Right atrium auricular region (tissue), 2 donors: ENCODE measurements at places on chromosomes 4 and X. TPM values are rescaled to one million over a fixed set of nuclear protein-coding genes. Genes with fewer than 3 reads are reported as not detected.

The PLAC8 gene
- total RNA-seq, result 0.48 TPM

DNA sequence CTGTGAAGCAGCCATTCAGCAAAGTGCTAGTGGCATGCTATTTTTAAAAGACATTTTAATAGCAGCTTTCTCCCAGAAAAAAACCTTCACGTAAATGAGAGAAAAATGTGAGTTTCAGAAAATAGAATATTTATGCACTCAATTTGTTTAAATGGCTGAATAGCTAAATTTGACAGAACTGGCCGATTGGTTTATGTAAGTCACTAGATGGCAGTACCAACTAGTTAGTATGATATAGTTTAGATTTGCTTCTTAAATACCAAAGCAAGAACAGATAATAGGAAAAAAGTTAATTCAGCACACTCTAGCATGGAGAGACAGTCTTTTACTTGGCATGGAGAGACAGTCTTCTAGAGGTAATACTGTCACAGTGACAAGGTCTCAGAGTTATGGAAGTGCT, 250.1 kb downstream of the SNCA start:
- no peak for DNase-seq

The MAGEA4 gene
- not detected for total RNA-seq

DNA sequence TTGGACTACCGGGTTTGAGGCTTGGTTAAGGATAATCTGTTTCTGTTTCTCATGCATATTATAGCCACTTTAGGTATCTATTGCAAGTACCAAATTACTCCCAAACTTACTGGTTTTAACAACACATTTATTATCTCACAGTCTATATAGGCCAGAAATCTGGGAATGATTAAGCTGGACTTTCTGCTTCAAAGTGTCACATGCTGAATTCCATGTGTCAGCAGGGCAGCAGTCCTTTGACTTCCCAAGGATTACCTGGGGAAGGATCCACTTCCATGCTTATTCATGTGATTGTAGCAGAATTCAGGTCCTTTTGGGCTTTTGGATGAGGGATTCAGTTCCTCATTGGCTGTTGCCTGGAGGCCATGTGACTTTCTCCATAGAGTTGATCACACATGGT, 349.0 kb upstream of the TRAM1L1 start:
- DNase-seq, result no peak

GRCh38 chr4:107733431-107733925, 13.4 kb upstream of the PAPSS1 start:
- DNase-seq, result no peak

GRCh38 chrX:96182366-96182765, 502.3 kb upstream of the DIAPH2 start:
- DNase-seq, result no peak

GRCh38 chr4:181418496-181418895, 824.7 kb upstream of the TENM3 start:
- no peak for DNase-seq

The FAM53A gene
- 1.9 TPM for total RNA-seq

DNA sequence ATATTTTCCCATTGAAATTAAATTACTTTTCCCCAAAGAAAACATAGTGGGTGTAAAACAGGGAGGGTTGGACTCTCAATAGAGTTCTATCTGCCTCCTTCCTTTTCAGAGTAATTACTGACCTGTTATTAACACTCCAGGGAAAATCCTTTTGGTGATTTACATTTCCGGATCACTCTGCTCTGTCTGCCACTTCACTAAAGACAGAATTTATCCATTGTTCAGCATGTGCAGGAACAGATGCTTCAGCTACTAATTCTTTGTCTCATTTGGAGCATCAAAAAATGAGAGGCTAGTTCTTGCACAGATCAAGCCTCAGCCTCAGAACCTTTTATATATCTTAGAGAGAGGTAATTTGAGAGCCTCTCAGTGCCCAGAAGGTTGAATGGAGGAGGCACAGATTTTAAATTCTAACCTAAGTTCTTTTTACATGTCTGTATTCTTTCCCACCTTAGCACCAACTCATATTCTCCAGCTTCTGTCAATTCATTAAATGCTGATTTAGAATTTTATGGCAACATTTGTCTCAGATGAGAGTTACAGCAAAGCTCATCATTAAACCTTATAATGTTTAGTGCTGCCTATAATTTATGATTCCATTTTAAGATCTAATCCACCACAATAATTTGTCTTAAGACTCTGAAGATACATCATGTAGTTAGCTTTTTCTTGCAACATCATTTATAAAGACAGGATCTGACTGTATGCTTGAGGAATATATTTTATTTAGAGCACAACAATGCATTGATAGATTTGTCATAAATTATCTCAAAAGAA, 1494.4 kb downstream of the STIM2 start:
- DNase-seq, result no peak

- DNase-seq, result no peak
Observed at GRCh38 chrX:103310555-103311398, at the start of gene BEX2. TSS of gene BEX2 (minus strand) at chrX:103310990. CDS start at chrX:103309976, 1,014 bp downstream.

- DNase-seq, result no peak
Observed at GRCh38 chr4:109022961-109023360, 260.1 kb upstream of the ETNPPL start.

The WNK3 gene
- total RNA-seq, result 1.7 TPM

DNA sequence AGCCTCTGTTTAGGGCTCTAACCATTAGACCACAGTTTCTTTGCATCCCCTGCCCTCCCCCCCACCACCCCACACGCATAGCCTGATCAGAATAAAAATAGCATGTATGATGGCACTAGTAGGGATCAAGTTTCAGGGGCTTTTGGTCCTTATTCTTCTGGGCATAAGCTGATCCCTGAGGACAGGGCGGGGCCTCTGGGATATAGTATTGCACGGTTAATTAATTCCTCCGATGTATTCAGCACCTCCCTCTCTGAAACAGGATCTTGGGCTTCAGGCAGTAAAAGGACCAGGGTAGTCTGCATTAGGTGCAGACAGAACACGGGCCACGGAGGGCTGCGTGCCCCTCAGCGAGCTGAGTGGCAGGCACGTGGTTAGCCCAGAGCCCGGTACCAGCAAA, 57.1 kb downstream of the ELF4 start:
- DNase-seq, result no peak

GRCh38 chr4:81058621-81059020, 28.1 kb downstream of the BMP3 start:
- DNase-seq, result no peak

DNA sequence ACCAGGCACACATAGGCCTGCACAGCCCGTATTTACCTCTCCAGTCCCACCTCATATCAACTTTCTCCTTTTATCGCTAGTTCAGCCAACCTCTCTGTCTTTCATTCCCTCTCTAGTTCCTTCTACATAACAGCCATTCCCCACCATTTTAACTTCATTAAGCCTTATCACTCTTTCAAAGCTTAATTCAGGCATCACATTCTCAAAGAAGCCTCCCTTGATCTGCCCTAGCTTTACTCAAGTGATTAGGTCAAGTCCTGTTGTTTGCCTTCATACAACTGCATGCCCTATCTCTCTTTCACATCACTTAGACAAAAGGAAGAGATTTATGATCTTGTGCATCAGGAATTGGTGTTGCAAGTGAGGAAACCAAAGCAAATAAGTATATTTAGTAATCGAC, 74.2 kb downstream of the ALPK1 start:
- no peak for DNase-seq

The IGSF1 gene
- 3.3 TPM for total RNA-seq

DNA sequence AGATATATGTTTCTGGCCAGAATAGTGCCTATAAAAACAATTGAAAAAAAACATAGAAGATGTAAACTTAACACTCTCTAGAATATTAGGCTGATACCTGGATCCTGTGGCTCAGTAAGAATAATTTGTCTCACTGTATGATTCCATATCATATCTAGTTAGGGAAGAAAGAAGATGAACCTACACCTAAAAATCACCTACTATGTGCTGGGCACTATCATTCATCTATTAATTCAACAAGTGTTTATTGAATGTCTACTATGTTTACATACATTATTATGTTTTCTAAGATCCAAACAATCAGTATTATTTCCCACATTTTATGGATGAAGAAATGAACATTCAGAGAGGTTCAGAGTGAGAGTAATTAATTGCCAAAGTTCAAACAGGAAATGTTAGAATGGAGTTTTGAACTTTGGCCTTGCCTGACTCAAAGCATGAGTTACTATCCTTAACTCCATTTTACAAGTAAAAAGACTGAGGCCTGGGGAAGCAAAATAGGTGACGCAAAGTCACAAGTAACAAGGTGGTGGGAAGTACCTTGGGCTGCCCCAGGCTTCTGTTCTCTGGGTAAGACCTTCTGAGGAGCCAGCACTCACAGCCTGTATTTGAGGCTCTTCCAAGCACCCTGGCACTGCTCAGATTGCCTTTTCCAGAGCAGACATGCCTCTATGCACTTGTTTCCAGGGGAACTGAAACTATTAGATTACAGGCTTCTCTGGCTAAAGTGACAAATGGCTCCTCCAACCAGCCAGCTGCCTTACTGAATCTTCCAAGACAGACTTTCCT, 111.1 kb upstream of the ACSL4 start:
- DNase-seq, result no peak

DNA sequence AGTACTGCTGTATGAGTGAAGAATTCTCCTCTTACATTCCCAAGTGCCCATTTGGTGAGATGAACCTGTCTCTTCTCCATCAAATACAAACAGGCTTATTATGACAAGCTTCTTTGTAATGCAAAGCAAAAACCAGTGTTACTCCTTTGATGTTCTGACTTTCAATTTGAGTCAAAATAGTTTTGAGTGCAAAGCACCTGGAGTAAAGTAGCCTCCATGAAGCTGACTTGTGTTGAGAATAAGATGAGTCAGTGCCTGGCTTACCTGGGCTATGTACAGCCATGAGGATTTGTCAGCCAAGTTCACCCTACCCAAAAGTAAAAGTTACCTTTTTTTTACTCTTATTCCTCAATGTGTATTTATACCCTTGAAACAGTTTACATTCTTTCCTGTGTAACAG, 132.5 kb upstream of the FMR1 start:
- DNase-seq, result no peak

DNA sequence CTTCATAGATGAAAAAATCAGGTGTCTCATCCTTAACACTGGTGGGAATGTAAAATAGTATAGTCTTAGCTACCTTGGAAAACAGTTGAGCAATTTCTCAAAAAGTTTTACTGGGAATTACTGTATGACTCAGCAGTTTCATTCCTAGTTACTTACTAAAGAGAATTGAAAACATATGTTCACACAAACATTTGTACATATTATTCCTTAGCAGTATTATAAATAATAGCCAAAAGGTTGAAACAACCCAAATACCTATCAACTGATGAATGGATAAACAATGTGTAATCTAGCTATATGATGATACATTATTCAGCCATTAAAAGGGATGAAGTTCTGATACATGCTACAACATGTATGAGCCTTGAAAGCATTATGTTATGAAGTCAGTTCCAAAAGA, 41.7 kb downstream of the RBM46 start:
- no peak for DNase-seq

DNA sequence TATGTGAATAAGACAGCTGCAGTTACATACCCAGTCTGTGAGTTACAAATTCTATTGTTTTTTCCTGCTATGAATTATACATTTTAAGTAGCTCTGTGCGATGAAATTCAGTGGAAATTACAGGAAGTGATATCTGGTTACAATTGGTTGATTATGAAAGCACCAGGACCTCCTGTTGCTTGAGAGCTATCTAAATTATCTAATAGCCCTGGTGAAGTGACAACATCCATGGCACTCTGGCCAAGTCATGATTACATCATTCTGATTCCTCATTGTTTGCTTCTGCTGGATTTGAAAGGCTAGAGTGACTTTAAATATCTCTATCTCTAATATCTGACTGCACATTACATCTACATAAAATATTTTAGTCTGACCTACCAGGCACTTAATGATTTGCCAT, 515.0 kb downstream of the CFAP47 start:
- no peak for DNase-seq

The HTN3 gene
- not detected for total RNA-seq

DNA sequence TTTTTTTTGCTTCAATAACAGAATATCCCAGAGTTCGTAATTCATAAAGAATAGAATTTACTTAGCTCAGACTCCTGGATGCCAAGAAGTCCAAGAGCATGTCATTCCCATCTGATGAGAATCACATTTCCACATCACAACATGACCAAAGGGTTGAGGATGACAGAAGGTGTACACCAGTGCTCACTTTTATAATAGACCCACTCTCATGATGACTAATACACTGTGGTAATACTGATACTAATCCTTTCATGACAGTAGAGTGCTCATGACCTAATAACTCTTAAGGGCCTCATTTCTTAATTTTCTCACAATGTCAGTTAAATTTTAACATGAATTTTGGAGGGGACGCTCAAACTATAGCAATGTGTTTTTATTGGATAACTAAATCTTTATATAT, 69.2 kb downstream of the ZNF732 start:
- no peak for DNase-seq

DNA sequence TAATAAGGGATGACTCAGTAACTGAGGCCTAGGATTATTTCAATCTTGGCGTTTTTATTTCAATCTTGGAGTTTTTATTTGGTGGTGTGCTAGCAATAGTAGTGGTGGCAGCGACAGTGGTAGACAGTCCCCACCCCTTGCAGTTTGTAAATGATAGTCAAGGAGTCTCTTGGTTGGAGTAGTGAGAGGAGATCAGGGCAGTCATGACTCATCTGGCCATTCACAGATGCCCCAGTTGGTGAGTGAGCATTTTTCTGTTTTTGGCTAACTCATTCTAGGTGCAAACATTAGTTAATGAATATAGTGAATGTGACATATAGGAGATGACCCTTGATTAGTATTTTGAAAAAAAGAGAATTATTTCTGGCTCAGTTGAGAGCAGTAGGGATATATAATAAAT, 93.5 kb upstream of the ADAD1 start:
- DNase-seq, result no peak

The RAB41 gene
- not detected for total RNA-seq

The PDCL2 gene
- not detected for total RNA-seq

DNA sequence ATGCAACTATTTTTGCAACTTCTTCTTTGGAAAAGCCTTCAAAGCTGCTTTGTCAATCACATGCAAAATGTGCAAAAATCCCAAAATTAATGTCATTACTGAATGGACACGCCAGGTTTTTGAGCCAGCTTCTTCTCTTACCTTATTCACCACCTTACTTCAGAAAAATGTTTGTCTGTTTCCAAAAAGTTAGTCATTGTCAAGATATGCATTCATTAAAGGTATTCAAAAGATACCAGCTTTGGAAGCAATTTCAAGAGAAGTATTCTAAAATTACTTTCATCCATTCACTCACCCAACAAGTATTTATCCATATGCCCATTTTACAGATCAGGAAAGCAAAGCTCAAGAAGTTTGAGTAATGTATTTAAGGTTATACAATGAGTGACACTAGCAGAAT, 2.3 kb upstream of the SEPSECS start:
- DNase-seq, result no peak

GRCh38 chr4:75634281-75634680, 4.0 kb upstream of the CDKL2 start:
- DNase-seq, result no peak

DNA sequence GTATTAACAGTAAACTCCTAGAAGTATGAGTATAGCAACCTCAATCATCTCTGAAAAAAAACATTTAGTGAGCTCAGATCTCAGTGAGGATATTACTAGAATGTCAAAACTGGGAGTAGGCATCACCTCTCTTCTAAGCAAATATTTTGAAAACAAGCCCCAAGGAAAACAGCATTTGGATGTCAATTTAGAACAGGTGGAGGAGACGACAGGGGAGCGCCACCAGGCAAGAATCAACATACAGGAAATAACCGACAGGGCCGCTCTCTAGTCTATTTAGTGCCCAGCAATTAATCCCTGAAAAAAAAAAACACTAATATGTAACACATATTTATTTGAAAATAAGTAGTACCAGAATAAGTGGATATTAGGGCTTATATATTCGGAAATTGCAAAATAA, 940.3 kb upstream of the ADGRL3 start:
- no peak for DNase-seq

The PRRG1 gene
- 17.4 TPM for total RNA-seq
